Right lung (tissue), 10 donors: ENCODE measurements at places on chromosomes 3 and 15.

DNA sequence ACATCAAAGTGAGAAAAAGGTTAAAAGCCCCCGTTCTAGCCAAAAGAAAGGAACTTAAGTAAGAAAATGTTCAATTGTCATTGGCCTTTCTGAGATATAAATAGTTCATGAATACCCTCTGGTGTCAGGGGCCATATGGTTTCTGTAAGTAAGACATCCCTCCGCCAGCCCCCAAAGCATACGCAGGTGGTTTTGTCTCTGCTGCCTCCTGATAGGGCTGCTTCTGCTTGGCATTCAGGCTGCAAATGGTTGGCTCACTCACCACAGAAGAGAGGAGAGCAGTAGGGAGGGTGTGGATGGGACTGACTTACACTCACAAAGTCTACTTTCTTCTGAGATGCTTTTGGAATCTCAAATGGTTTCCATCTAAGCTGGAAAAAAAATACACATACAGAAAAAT lies 29.8 kb downstream of the HGD start:
- no peak for DNase-seq

- no peak for DNase-seq
These were observed 25.9 kb upstream of the PLA2G4D start for GRCh38 chr15:42120285-42120684.

DNA sequence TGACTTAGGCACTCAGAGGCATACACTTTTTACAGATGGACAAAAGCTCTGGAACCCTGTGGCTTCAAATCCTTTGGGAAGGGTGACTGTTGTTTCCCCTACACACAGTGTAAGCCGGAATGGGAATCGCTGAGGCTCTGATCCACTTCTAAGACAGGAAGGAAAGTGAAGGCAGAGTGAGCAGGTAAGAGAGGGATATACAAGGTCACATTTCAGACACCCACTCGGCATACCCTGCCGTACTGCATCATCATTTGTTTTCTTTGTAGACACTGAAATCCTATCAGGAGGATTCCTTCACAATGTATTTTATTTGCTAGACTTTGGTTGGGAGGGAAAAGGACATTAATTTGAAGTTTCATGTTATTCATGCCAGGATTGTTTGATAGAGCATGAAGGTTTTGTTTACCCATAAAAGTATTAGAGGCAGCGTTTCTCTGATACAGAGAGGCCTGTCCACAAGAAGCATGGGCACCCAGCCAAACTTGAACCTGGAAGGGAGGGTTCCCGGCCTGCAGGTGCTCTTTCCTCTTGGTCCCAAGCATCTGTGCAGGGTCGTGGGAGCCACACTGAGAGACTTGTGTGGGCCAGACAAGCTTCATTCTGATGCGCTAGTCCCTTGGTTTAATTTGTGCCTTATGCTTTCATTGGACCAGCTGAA lies 21.9 kb upstream of the POLR2M start:
- no peak for DNase-seq

- DNase-seq: no peak
These were observed 58.7 kb upstream of the CHST2 start for GRCh38 chr3:143060906-143061305.

- DNase-seq: no peak
These were observed 70.7 kb upstream of the UBE2E1 start for GRCh38 chr3:23735062-23735461.

GRCh38 chr3:100988080-100988479 lies 5.1 kb downstream of the ABI3BP start:
- no peak for DNase-seq

GRCh38 chr15:49644364-49644794 lies 23.5 kb downstream of the DTWD1 start:
- no peak for DNase-seq

DNA sequence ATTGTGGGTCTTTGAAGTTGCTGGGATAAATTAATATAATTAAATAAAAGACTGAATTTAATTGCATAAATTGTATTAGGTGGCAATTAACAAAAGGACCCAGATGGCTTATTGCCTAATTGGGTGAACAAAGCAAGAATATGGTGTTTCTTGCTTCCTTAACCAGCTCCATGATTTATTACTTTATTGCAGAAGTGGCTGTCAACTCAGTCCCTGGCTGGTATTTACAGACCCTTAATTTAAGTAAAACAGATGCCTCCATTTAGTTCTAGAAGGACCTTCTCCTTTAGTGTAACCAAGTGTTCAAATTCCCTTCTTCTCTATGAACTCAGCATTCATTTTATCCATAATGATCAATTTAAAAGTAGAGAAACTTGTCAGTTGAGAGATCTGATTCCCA lies 35.1 kb downstream of the DPH3 start:
- no peak for DNase-seq

DNA sequence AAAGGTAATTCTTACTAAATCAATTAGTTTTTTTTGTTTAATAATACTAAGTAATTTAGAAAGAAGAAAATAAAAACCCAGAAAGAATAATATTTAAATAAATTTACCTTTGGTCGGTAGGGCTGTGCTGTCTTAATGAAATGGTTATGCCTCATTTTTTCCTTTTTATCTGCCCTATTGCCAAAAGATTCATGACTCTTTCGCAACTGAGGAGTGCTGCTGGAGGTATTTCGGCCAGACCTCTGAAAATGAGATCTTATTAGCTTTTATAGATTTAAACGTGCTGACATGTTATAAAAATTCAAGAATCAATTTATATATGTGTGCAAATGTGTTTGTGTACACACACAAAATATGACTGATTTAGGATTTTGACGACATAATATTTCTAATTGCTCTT lies 67.1 kb upstream of the USP50 start:
- DNase-seq: no peak

GRCh38 chr3:86251781-86252180 lies 739.2 kb downstream of the VGLL3 start:
- DNase-seq: no peak

- DNase-seq: no peak
These were observed 29.9 kb upstream of the TJP1 start for GRCh38 chr15:29852201-29852600.
